Epithelial cell of esophagus (primary cell): ENCODE measurements at places on chromosomes 3 and 15.

- DNase-seq, result no peak
Observed at GRCh38 chr3:124584245-124584551, 146.1 kb upstream of the UMPS start.

GRCh38 chr3:130392266-130392665, 46.8 kb downstream of the COL6A5 start:
- no peak for DNase-seq

DNA sequence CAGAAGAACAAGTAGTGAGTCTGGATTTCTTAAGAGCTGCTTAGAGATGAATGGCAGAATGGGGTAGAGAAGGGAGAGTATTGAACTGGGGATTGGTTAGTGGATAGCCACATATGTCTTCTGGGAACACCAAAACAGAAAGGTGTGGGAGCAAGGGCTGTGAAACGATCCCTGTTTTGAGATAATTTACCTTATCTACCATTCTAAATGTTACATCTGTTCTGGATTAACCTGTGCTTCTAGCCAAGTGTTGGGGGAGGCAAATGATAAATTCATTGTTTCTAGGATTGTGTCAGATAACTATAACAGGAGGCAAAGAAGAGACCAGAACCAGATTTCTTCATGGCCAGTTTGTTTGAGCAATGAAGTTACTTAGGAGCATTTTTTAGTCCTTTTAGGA, 8.4 kb downstream of the NR1D2 start:
- no peak for DNase-seq

DNA sequence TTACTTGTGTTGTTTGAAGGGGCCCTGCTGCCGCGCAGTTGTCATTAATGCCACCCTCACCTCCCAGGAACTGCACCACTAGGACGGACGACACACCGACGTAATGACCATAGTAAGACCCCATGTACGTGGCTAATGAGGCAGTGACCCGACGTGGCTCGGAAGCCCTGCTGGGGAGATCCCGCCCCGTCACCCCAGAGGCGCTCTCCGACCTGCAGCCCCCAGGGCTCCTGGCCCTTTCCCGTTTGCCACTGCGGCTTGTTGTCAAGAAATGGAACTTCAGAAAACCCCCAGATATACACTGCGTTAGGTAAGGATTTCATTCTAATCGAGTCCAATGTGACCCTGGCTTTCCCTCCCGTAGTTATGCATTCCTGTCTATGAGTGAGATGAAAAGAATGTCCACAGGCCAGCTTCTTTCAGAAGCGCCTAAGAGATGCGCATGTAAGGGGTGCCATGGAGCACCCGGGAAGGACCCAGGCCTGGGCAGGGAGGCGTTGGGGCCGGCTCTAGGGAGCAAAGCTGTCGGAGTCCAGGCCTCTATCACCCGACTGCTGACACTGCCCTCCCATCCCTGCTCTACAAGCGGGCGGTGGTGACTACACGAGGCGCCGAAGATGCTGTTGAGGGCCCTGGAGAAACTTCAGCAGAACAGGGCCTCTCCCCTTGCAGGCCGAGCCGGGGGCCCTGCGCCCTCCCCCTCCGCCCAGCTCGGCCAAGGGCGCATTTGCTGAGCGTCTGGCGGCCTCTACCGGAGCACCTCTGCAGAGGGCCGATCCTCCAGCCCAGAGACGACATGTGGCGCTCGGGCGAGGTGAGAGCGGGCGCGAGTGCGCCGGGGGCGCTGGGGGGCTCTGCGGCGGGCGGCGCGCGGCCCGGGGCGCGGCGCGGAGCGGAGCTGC, at the start of gene GABRA5:
GABRA5 (plus strand) TSS at position 765 of the 902 bp plus-strand sequence. CDS start 2,187 bp downstream, outside the sequence.
- peak; percentile 24 for DNase-seq

- peak; percentile 58 for DNase-seq
Observed at GRCh38 chr15:48084759-48085590, 35.8 kb upstream of the SLC24A5 start.

GRCh38 chr3:81041331-81041730, 720.1 kb downstream of the GBE1 start:
- DNase-seq, result peak; percentile 1

DNA sequence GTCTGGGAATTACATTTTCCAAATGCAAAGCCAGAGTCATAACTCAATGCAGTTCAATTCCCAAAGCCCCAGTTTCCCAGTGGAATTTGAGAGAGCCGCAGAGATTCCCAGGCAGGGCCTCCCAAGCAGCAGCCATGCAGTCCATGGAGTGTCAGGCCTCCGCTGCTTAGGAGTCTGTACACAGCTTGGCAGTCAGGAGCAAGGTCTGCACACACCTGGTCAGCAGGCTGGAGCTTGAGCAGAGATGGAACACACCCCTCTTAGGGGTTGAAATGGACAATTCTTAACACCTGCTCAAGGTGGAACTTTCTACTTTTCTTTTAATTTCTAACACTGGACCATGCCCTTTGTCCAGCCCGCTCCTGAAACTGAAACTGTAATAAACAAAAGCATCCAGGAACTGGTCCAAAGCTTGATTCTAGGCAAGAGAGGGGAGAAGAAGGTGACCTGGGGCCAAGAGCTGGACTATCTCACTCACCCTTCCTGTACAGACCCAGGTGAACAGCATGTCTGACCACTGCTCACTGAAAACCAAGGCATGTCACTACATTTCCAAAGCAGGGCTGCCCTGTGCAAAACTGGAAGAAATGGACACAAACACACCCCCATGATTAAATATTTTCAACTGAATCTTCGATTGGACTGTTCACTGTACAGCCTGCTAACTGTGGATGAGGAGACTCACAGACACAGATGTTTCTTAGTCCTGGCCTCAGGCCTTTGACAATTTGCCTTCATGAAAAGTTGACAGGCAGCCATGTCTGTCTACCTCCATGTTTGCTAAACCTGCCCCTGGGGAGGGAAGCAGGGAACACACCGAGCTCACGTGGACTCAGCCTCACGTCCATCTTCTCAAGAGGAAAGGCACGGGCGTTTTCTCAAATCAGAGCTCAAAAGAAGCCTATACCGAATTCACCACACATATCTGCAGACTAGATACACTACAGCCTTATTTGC, 48.6 kb upstream of the DUSP7 start:
- DNase-seq, result no peak

GRCh38 chr3:194811118-194811517, 125.4 kb downstream of the FAM43A start:
- no peak for DNase-seq

- DNase-seq, result no peak
Observed at GRCh38 chr3:100185847-100186246, 71.5 kb upstream of the FILIP1L start.

GRCh38 chr3:33277193-33277882, at the start of gene FBXL2:
Gene FBXL2, plus strand, starts transcription at chr3:33277442. Its CDS starts 71 bp downstream, at chr3:33277513.
- peak; percentile 75 for DNase-seq

- peak; percentile 62 for DNase-seq
Observed at GRCh38 chr3:194220901-194221326, 85.0 kb downstream of the HES1 start.

DNA sequence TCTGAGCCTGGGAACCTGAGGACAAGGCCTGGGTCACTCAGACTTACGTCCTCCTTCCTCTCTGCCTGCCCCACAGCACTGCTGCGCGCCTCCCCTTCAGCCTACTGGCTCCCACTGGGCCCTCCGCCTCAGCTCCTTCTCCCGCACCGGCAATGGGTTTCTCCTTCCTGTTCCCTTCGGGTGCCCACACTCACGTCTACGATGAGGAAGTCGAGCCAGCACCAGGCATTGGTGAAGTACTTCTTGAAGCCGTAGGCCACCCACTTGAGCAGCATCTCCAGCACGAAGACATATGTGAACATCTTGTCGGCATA, 70.0 kb downstream of the EXOG start:
- no peak for DNase-seq

- no peak for DNase-seq
Observed at GRCh38 chr3:136135039-136135802, 60.9 kb downstream of the MSL2 start.
